ENCODE measurements at places on chromosomes 13 and 19.
A peak's percentile ranks its signal among the peaks of the same experiment; 100 is the strongest.

DNA sequence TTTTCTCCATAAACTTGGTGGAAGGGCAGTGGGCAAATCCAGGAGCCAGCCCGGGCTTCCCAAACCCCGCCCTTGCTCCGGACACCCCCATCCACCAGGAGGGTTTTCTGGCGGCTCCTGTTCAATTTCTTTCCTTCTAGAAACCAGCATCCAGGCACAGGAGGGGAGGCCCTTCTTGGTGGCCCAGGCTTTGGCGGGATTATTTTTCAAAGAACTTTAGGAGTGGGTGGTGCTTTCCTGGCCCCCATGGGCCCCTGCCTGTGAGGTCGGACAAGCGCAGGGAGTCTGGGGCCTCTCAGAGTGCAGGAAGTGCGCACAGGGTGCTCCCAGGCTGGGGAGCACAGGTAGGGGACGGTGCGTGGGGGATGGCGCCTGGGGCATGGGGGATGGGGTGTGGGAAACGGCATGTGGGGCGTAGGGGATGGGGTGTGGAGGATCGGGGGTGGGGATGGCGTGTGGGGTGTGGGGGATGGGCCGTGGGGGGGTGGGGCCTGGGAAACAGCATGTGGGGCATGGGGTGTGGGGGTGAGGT, 396 bp downstream of the F7 start:
- DNase-seq = no peak

DNA sequence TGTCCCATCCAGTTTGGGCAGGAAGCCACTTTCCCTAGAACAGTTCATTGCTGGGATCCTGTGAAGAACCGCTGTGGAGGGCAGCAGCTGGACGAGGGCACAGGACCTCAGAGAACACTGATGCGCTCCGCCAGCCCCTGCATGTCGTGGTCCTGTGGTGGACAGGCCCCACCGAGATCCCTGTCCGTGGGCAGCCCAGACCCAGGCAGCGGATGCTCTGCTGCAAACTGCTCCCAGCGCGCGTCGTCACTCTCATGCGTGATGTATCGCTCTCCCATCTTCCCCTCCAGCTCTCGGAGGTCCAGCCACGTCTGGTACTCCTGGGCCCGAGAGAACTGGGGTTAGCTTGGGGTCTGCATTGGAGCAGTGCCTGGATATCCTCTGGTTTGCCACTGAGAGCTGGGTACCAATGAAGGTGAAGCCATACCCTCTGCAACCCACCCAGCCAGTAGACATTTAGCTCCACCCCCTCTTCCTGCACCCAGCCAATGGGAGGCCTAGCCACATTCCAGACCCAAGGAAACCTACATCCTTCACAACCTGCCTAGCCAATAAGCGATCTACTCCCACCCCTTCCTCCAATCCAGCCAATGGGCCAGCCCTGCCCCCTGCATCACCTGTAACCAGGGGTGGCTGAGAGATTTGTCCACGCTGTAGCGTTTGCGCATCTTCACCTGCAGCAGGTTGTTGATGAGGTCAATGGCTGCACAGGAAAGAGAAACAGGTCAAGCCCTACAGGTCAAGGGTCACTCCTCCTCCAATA, 13.6 kb upstream of the DACT3 start:
- no peak for DNase-seq

- no peak for DNase-seq
Measured at GRCh38 chr19:40673397-40673796, 17.1 kb downstream of the NUMBL start.

DNA sequence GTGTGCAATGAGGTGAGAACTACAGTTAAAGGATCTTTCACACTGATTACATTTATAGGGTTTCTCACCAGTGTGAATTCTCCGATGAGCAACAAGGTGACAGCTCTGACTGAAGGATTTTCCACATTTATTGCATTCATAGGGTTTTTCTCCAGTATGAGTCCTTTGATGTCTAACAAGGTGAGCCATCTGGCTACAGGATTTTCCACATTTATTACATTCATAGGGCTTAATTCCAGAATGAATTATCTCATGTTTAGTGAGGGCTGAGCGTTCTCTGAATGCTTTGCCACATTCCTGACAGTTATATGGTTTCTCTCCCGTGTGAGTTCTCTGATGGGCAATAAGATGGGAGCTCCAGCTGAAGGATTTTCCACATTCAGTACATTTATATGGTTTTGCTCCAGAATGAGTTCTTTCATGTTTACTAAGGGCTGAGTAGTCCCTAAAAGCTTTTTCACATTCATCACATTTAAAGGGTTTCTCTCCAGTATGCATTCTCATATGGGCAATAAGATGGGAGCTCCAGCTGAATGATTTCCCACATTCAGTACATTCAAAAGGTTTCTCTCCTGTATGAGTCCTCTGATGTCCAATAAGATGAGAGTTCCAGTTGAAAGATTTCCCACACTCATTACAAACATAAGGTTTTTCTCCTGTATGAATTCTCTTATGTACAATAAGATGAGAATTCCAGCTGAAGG, 4.4 kb upstream of the C19orf18 start:
- no peak for DNase-seq

- peak; percentile 45 for DNase-seq
Measured at GRCh38 chr19:29277102-29277501, 64.2 kb upstream of the UQCRFS1 start.

- DNase-seq = no peak
Measured at GRCh38 chr13:28586439-28587173, 72.3 kb upstream of the POMP start.

Data from T-cell (primary cell).